Stimulated activated CD4-positive, alpha-beta T cell treated with anti-CD3 and anti-CD28 coated beads, Interleukin-2, amount 100 ng/mL, for 24 hours (primary cell): ENCODE measurements at places on chromosomes 3 and 15.

DNA sequence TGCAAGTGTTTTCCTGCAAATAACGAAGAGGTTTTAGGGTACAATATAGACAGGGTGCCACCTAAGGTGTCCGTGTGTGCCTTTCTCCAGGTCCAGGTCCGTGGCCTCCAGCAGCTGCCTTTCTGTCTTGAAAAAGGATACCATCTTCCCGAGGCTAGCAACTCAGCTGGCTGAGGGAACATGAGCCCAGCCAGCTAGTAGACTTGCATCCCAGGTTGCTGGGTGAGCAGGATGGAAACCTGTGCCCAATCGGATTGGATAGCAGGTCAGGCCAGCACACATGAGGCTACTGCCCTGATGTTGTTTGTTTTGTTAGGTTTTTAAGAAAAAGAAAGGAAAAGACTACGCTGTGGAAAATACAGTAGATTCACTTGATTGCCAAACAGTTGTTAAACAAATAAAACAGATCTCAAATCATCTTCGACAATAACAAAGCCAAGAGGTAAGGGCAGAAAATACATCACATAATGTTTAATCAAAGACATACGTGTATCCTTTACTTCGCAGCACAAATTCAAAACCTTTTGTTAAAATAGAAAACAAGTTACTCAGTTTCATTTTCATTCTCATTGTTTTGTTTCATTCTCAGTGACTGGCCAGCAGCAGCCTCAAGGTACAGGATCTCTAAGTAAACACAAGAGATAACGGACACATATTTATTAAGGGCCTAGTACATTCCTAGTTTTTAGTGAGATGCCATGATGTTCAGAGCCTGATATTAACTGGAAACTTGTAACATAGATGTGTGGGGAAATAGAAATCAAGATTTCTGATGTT lies 661.2 kb upstream of the NR2F2 start:
- DNase-seq: no peak

DNA sequence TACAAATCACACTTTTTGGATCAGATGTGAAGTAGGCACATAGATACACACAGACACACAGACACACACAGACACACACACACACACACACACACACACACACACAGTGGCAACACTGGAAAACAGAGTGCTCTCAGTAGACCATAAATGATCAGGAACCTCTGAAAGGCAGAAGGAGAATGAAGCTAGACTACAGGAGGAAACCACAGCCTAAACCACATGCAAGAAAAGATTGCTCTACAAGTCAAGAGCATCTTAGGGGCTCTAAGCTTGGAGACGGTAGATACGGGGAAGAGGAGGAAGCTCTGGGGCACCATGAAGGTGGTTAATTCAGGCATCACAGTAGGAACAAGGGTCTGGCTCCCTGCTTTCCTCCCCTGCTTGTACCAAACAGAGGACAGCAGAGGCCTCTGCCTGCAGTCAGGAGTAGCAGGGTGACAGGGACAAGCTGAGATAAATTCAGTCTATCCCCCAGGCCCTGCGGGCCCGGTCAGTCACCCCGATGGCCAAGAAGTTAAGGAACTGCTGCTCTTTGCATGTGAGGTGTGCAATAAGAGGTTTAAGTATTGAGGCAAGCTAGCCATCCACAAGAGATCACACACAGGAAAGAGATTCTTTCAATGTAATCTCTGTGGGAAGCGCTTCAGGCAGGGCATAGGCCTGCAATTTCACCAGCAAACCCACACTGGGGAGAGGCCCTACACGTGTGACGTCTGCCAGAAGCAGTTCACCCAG lies 23.5 kb upstream of the ARPIN start:
- DNase-seq: no peak

DNA sequence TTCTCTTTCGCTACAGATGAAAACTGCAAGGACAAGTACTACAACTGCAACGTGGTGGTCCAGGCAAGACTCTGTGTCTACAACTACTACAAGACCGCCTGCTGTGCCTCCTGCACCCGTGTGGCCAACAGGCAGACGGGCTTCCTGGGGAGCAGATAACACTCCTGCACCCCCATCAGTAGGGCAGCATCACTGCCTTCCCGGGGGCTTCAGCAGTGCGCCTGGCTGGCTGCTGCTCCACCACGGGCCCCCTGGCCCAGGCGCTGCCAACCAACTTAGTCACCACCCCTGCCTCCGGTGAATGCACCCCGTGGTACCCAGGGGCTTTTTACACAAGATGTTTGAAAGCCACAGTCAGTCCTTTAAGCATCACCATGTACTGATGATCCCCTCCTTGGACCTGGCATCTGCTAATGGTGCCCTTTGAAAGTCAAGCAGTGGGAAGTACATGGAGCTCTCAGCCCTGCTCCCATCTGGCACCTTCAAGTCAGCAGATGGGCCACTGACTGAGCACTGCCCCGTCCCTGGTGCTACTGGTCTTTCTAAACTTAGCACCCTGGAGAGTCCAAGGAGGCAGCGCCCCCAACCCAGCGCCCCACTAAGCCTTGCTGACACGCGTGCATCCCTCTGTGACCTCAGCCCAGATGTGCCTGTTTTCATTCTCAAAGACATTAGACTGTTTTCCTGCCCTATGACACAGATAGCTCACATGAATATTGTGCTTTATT lies 33.0 kb upstream of the NR2E3 start:
- no peak for DNase-seq

DNA sequence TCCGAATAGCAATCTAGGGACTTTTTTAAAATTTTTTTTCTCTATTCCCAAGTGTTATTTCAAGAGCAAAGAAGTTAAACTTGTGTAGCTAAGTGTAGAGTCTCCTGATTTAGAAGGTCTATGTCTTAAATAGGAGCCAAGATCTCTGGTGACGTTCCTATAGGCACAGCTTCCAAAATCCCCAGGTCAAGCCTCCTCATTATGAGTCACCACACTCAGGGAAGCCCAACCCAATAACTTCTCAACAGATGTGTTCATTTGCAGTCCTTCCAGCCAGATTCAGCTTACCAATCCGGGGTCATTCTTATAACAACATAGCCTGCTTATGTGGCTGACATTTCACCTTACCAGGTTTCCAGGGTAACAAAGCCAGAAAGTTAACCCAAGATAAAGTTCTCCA lies 270.3 kb downstream of the IL5RA start:
- no peak for DNase-seq

GRCh38 chr3:136919799-136920580 lies 37.8 kb upstream of the IL20RB start:
- no peak for DNase-seq

GRCh38 chr15:50140098-50140497 lies 21.1 kb upstream of the ATP8B4 start:
- no peak for DNase-seq

- DNase-seq: no peak
These were observed 285.3 kb upstream of the RARB start for GRCh38 chr3:25142609-25143355.

DNA sequence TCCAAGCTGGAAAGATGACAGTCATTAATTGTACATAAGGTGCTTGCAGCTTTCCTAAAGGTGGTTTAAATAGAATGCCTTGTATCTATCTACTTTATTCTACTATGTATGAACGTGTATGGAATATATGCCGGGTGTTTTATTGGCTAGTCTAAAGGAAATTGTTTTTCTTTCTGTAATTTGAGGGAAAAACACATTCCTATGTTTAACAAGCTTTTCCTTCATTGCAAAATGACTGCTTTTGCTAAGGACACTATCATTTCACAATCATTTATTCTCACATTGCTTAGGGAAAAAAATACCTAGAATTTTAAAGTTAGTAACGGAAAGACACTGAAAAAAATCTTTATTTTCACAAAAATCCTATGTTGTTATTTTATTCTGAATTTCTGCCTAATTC lies 141.7 kb downstream of the WDR76 start:
- no peak for DNase-seq
